Stimulated activated CD8-positive, alpha-beta memory T cell treated with anti-CD3 and anti-CD28 coated beads, Interleukin-7, amount 100 ng/mL, for 1 hour (primary cell): ENCODE measurements at places on chromosomes 5 and 9.

GRCh38 chr9:87054999-87055686 lies 107.8 kb upstream of the GAS1 start:
- DNase-seq = no peak

- DNase-seq = no peak
Measured at GRCh38 chr9:134634667-134635230, 6.9 kb upstream of the COL5A1 start.

DNA sequence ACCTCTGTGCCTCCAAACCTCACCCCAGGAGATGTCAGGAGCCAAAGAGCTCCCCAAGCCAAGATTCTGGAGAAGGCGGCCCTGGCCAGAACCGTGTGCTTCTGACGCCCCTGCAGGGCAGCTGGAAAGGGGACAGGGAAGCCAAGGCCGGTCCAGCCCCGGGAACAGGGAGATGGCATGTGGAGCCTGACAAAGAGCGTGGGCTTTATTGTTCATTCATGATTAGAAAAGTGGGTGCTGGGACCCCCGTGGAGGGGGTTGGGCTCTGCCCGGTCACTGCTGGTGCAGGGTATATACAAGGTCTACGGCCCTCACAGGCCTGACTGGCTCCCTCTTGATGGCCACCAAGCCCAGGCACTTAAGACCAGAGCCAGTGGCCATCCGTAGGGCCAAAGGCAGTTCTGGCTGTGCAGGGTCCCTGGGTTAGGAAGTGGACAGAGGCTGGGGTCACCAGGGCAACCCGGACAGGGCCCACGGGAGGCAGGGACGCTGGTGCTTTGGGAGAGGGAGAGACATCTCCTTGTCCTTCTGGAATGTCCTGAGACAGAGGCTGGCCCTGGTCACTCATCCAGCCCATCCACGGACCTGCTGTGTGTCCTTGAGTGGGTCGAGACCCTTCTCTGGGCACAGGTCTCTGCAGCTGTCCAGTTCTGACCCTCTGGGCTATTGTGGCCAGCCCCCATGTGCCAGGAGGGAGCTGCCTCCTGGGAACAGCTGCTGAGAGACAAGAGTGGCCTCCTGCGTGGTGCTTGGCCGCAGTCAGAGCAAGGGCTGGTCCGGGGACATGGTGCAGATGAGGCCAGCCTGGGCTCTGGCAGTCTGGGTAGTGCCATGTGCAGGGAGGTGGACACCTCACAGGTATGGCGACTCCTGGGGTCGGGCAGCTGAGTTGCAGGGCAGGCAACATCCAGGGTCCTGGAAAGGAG lies 12.5 kb downstream of the NINJ1 start:
- DNase-seq = no peak

DNA sequence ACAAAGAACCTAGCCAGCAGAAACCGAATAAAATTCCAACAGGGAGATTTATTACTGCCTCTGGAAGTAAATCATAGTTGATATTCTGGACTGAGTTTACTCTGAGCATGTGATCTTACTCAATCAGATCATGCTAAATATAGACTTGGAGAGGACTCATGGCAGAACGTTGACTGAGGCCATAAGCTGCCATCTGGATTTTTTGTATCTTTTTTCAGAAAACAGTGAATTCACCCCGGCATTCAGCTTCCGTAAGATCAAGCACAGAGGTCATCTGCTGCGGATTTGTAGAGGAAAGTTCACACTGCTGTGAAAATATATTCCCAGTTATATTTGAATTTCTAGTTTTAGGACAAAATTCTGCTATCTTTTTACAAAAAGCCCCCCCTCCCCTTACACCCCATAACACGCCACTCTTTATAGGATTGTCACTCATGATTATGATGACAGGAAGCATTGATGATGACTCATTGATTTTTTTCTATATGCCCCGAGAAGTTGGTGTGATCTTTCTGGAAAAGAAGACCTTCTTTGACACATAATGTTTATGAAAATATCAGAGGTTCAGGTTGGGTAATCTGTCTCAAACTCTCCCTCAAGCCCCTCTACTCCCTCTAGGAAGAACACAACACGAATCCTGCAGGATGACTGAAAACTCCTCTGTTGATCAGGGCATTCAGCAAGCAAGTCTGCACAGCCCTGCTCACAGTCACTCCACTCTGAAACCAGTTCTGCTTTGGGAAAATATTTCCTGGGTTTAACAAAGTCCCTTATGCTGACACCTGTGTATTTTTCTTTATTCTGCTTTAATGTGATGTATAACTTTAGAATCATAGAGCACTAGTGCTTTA lies 70.8 kb downstream of the NXNL2 start:
- no peak for DNase-seq
